ENCODE measurements at places on chromosomes 5 and 9. TPM values are rescaled to one million over a fixed set of nuclear protein-coding genes. Genes with fewer than 3 reads are reported as not detected.

KCNT1 gene
- not detected for total RNA-seq

PTPA gene
- total RNA-seq: 215 TPM

C5orf52 gene
- not detected for total RNA-seq

IRX4 gene
- not detected for total RNA-seq

SPOCK1 gene
- total RNA-seq: not detected

LCN12 gene
- not detected for total RNA-seq

CDH10 gene
- not detected for total RNA-seq

PCDHB13 gene
- total RNA-seq: not detected

CTXN3 gene
- not detected for total RNA-seq

SETD9 gene
- 43.8 TPM for total RNA-seq

CCDC183 gene
- total RNA-seq: not detected

SH3RF2 gene
- total RNA-seq: 14.6 TPM

EPB41L4A gene
- not detected for total RNA-seq

TLN1 gene
- 195 TPM for total RNA-seq

LIX1 gene
- 2.0 TPM for total RNA-seq

F12 gene
- total RNA-seq: 3.1 TPM

NR2F1 gene
- 175 TPM for total RNA-seq

FOXD4L3 gene
- not detected for total RNA-seq

GLRA1 gene
- total RNA-seq: not detected

CCNO gene
- 3.8 TPM for total RNA-seq

PCDHB10 gene
- not detected for total RNA-seq

ZNF483 gene
- total RNA-seq: 6.5 TPM

ZDHHC11 gene
- total RNA-seq: 6.0 TPM

PDGFRB gene
- 21.0 TPM for total RNA-seq

PCDHB8 gene
- not detected for total RNA-seq

TAF11L10 gene
- not detected for total RNA-seq

NTRK2 gene
- total RNA-seq: not detected

C9orf152 gene
- total RNA-seq: not detected

CD74 gene
- total RNA-seq: 118 TPM

NACC2 gene
- total RNA-seq: 13.9 TPM
